ENCODE measurements at places on chromosomes 7 and 10.

DNA sequence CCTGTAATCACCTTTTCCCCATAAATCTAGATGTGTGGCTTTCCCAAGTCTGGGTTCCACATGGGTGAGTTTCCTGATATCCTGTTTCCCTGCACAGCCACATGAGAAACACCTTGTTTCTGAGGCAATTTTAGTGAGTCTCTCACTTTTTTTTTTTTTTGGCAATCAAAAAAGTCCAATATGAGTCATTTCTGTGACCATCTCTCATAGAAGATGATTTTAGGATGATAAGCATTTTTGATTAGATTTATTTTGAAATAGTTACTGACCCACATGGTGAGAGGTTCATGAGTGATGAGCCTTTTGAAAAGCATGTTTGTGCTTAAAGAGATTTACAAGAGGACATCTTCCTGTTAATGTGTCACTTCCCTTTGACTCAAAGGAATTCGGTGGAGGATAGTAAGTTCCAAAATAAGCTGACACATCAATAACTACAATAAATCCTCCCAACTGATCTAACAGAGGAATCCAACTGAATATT, 464.0 kb downstream of the INHBA start:
- peak; percentile 76 for DNase-seq

GRCh38 chr7:50121286-50121685, 28.2 kb upstream of the ZPBP start:
- DNase-seq = no peak

DNA sequence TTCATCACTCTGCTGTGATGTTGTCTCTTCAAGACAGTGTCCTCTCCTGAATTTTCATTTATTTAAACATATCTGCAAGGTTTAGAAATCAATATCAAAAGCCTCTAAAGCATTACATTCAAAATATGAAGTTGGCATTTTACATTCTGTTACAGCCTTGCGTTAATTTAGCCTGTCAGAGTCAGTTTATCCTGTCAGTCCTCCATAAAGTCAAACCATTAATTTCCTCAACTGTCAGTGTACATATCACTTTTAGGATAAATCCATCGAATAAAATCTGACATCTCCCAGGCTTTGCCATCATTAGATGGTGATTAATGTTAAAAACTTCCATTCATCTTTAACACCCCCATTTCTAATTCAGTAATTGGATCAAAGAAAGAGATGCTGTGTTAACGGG, 77.0 kb downstream of the NPY start:
- DNase-seq = no peak

DNA sequence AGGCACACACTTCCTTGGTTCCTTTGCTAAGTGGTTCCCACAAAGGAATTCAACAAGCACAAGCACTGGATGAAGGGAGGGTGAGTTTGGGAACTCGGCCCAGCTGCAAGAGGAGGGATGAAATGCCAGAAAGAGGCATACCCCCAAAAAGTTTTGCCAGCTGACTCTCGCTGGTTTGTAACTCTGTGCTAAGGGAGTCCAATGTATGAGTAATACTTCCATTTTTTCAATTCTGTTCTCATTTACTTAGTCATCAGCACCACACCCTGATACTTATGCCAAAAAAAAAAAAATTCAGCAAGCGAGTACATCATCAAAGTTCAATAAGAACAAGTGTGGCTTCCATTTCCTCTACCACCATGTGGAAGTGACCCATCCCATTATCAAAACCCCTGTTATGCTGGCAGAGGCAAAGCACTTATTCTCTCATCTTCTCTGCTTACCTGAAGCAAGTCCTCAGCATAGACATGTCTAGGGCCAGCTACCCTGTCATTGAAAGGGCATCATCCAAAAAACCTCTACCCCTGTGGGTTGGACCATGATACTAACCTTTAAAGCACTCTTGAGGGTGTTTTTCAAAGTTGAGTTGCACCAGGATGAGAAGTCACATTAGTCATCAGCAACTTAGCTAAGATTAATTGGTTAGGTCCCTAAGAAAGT, 6.9 kb upstream of the HYCC1 start:
- peak; percentile 93 for DNase-seq

GRCh38 chr10:72106154-72106849, 18.0 kb upstream of the SPOCK2 start:
- DNase-seq = no peak

- no peak for DNase-seq
These were observed 111.1 kb downstream of the ELMO1 start for GRCh38 chr7:37337522-37337921.

DNA sequence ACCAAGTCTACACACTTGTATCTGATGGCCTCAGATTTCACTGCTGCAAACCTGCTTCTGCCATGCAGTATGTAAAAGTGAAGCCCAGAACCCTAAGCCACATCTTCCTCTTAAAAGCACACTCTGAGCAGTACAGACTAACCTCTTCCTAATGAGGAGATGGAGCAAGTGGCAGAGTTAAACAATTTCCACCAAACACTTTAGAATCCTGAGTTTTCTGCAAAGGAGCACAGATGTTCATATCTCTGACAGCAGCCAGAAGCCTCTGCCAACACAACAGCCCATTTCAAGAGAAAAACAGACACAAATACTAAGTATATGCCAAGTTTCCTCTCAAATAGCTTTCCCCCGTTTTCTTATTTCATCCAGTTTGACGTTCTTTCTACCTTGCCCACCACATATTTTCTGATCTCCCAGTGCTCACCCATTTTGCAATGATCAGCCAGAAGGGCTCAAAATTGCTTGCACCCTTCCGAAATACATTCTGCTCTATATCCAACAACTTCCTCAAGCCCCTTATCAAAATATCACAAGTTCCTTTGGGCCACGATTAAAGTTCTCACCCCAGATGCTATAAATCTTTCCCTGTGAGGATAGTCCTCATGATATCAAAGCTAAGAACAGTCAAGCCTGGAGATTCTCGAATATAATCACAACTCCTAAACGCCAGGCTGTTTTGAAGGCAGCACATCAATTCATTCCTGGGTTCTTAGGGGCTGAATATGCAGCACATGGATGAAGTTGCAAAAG, 27.5 kb downstream of the ELMO1 start:
- DNase-seq = no peak

GRCh38 chr7:732556-732955, 5.5 kb upstream of the PRKAR1B start:
- no peak for DNase-seq

DNA sequence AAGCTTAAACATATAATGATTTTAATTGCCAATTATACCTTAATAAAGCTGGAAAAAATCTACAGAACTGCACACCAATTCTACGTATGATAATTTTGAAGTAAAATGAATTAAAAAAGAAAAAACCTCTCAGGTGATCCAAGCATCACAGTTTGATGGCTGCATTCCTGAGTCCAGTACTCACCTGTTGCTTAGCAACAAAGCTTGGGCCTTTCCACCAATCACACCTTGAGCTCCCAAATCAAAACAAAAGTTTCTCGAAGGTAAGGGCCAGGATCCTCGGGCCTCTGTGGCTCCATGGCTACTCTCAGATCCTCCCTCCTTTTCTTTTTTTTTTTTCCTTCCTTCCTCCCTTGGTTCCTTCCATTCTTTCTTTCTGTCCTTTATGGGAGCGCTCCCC, 137.2 kb upstream of the PCBD1 start:
- no peak for DNase-seq

DNA sequence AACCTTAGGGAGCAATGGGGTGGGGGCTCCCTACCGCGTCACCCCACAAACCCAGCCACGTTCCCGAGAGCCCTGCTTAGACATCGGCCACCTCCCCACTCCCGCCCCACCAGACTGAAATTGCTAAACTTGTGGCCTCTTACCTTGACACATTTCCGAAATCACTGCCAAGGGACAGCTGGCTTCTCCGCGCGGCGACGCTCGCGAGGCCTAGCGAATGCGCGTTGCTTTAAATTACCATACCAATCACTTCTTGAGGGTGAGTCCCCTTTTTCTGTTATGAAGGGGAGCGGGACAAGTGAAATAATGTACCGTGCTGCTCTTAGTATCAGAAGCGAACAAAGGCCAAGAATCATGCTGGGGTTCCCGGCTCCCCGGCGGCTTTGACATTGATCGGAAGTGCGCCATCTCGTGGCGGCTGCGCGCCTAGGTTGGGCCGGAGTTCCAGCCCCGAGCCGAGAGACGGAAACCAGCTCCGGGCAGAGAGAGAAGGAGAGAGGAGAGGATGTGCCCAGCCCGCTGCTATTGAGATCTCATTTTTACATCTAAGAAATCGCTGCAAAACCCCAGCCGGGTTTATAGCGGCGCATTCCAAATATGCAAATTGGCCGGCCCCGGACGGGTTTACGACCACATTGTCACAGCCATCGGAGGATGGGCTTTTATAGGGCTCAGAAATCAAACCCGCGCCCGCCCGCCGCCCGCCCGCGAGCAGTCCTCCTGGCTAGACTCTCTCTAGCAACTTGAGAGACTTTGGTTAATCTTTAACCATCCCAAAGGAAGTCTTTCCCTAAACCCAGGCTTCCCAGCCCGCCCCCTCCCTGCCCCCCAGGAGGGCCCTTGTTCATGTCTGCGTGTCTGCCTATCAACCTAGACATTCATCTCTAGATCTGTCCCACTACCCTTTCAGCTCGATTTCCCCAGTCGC, 5.3 kb downstream of the HOXA11 start:
- DNase-seq = peak; percentile 87

- DNase-seq = no peak
These were observed 1.9 kb downstream of the VWC2 start for GRCh38 chr7:49775065-49775948.

DNA sequence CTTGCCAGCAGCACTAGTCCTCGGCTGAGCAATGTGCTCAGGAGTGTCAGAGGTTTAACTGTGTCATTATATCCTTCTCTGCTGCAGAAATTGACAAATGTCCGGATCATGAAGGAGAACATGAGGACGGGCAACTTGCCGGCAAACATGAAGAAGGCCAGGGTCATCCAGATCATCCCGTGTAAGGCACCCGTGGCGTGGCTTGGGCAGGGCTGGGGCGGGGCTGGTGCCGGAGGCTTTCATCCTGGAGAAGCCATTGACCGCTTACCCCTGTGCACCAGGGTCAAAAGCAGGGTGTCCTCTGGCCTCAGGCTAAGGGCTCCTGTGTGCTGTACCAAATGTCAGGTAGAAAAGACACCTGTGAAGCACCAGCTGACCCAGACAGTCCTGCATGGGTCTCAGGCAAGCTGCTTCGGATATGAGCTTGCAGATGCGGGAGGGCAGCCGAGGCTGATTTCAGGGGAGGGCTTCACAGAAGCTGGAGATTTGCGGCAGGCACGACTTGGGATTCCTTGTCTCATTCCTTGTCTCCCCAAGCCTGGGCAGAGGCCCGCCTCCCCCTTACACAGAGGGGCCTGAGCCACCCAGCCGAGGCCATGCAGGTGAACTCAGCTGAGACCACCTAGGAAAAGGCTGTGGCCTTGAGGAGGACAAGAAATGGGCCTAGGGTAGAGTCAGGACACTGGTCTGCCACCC, 55.4 kb downstream of the MKI67 start:
- DNase-seq = no peak

DNA sequence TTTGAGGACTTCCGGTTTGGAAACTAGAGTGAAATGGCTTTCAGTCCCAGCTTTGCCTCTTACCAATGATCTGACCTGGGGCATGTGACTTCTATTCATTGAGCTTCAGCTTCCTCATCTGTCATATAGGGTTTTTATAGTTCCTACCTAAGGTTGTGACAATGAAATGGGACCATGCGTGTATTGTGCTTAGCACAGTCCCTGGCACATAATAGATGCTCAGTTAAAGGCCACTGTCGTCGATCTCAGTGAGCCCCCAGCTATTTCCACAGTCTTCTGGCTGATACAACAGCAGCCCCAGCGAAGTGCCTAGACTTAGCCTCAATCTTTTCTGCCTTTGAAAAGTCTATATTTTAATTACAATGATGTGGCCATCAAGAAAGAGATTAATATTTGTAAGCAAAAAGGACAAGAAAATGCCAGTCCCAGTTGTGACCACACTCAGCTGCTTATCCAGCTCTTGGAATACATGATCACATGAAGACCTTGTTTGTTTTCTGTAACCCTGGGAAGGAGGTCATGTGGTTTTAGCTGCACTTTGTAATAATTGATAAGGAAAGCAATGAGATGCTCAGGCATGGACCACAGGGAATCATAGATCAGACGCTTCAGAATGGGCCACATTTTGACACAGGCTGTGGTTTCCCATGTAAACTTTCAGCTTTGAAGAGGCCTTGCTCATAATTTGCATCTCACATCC, 44.6 kb downstream of the VWA2 start:
- DNase-seq = no peak

DNA sequence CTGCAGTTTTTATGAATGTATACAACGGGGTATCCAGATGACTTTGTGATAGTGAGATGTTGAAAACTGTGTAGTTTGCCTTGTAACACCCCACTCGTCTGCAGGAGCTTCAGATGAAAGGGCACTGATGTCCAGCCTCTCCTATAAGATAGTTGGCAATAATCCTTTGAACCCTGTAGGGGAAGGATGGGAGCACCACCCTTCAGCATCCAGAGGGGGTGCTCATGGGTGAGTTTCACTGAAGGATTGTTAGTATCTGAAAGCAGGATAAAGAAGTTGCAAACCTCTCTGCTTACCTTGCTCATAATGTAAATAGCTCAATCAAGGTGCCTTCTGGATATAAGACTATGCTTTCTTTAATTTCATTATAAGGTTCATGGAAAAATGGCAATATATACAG, 201.5 kb downstream of the TMEM178B start:
- no peak for DNase-seq

DNA sequence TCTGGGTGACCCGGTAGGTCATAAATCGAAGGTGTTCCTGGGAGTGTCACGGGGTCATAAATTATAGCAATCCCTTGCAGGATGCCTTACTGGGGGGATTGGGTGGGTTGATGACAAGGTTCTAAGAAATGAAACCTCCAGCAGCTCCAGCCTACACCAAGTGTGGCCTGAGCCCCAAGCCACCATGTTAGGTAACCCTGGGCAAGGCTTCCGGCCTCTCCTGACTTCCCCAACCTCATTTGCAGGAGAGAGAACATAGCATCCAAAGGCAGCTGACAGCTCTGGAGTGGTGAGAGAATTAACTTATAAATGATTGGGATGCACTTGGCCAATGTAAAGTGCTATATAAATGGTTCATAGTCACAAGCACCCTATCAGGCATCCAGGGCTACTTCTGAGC, 52.8 kb upstream of the TMEM273 start:
- no peak for DNase-seq

GRCh38 chr10:28679581-28680357, 2.4 kb downstream of the BAMBI start:
- no peak for DNase-seq

- DNase-seq = no peak
These were observed 39.6 kb upstream of the INPP5A start for GRCh38 chr10:132497861-132498561.

All from HCEC 1CT (cell line).